ENCODE measurements at places on chromosomes 3 and 15.

GRCh38 chr3:71857956-71858355 lies 73.0 kb upstream of the PROK2 start:
- DNase-seq: no peak

DNA sequence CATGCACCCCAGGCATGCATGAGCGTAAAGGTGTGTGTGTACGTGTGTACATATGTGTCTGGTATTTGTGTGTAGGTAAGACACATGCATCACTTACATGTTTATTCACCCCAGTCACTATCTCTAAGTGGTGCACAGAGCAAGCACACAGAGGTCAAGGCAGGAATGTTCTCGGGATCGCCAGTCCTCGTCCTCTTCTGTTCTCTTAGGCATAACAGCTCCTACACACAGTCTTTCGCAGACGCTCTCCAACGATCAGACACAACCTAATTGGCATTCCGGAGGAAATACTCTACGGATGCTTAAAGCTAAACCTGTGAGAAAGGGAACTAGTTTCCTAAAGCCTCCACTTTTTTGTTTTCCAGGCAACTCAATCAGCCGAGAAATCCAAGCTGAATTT lies 95.9 kb downstream of the ADAMTS17 start:
- no peak for DNase-seq

GRCh38 chr3:113873293-113873692 lies 34.7 kb downstream of the GRAMD1C start:
- no peak for DNase-seq

DNA sequence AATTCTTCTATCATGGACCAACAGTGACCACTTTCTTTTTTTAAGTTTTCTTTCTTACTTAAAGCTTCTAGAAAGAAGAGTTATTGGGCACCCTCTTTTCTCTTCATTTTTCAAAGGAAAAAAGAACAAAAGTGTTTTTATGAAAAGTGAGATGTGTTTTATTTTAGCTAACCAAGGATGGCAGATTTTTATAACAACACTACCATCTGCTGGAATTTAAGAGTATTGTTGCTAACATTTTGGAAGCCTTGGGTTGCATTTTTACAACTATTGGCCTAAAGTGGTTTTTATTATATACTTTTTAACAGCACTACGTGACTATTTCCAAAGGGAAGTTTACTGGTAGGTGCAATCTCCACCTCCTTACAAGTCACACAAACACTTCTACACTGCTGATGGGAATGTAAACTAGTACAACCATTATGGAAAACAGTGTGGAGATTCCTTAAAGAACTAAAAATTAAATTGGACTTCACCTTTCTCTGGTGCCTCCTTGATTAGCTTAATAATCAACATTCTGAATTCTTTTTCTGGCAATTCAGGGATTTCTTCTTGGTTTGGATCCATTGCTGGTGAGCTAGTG lies 237.7 kb upstream of the AGTR1 start:
- peak; percentile 64 for DNase-seq

GRCh38 chr3:104901396-104901795 lies 465.3 kb upstream of the ALCAM start:
- DNase-seq: no peak

DNA sequence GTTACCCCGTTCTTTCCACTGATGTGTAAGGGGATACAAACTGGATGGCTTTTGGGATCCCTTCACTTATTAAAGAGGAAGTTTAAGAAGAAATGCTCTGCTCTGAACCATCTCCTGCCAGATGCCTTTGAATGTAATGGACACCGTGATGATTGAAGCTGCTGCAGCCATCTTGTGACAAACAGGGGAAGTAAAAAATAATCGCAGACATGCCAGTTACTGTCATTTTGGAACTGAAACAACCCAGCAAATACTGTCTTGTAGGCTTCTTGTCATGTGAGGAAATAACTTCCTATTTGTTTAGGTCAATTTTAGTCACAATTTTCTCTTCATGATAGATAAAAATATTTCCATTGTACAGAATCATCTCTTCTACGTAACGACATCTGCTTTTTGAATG lies 224.0 kb downstream of the CHL1 start:
- DNase-seq: no peak

DNA sequence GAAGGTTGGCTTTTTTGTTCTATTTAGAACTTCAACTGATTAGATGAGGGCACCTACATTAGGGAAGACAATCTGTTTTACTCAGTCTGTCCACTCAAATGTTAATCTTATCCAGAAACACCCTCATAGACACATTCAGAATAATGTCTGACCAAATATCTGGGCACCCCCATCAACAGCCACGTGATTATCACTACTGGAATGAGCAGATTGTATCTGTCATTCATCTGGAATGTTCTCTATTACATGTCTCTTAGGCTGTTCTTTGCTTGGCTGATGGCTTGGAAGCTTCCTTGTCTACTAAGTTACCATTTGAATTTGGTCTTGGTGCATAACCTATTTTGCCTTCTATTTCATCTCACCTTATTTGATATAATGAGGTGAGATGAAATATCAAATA lies 15.7 kb upstream of the LRRC58 start:
- DNase-seq: no peak

DNA sequence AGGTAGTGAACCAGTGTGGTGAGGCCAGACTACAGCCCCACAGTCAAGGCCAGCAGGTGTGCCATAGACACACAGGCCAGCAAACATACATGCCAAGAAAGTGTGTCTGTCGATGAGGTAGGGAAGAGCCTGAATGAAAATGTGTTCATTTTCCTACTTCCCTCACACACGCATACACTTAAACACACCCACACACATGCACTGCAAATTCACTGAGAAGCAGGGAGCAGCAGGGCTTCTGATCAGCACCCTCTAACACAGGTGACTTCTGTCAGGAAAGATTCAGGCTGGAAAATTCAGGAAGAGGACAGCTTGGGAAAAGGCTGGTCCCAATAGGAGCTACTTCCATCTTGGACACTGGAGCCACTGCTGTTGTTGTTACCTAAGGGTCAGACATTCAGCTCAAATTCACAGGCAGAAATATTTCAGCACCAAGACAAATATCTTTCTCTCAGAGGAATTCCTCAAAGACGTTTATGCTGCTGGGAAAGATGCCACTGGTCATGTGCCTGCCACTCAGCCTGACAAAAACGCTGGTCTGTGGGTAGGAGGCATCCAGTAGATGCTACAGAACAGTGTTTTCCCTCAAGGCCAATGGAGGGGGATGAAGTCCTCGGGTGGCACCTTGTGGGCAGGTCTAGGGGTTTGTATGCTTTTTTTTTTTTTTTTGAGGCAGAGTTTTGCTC lies 40.9 kb upstream of the LARS2 start:
- no peak for DNase-seq

- no peak for DNase-seq
Measured at GRCh38 chr3:99901200-99901926, 83.7 kb downstream of the CMSS1 start.

GRCh38 chr3:173066044-173067004 lies 74.7 kb downstream of the SPATA16 start:
- DNase-seq: no peak

DNA sequence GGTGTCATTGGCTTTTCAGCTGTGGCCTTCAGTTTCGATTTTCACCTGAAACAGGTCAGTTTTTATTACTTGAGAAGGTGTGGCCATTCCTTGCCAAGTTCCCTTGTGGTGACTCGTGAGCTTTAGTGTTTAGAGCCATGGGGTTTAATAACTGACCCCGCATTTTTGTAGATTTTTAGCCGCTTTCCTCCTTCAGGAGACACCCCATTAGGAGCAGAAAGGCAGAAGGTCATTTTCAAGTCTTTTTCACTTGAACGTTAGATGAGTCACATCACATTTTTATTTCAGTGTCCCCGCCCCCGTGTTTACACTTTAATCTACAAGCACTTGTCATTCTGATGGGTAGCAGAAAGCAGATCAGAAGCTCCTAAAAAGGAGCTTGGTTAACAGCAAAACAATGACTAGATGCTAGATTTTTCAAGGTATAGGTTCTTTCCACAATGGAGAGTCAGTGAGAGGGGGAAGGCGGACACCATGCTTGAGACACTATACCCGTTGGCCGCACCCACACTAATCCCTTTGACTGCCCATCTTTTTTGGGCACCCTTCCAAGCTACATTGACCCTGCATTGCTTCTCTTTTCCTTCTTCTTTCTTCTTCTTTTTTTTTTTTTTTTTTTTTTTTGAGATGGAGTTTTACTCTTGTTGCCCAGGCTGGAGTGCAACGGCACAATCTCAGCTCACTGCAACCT lies 132.7 kb downstream of the GHSR start:
- no peak for DNase-seq

DNA sequence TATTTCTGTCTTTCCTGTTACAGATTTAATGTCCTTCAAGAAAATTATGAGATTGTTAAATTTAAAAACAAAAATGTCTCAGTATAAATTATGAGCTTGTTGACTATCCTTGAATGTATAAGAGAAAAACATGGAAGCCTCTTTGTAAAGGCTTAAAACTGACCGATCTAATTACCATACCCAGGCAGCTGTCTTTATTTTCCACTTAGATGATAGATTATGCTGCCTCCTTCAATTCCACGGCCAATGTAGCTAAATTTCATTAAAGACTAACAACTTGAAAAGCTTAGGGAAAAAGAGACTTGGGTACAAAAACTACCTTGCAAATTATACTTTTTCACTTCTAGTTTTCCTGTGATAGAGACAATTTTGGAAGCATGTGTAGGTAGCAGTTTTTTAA lies 88.3 kb downstream of the ATP10A start:
- DNase-seq: no peak

- DNase-seq: no peak
Measured at GRCh38 chr15:25239471-25240345, 199.1 kb downstream of the UBE3A start.

GRCh38 chr3:17913359-17913758 lies 170.9 kb upstream of the TBC1D5 start:
- no peak for DNase-seq

GRCh38 chr15:25624504-25625177 lies 185.8 kb upstream of the UBE3A start:
- no peak for DNase-seq

DNA sequence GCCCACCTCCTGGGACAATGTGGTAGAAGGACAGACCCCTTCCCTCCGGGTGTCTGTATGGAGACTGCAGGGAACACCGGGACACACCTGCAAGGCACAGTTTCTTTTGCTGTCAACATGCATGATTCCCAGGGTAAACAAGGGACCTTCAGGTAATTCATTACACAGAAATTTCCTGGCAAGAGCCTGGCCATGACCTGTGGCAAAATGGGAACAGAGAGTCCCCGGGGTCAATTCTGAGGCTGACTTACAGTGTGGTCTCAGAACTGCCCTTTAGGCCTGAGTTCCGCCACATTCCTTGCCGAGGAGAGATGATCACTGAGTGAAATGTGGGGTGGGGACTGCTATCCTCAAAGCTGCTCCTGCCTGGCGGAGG lies 6.3 kb downstream of the STARD5 start:
- no peak for DNase-seq

- DNase-seq: no peak
Measured at GRCh38 chr3:116067326-116067725, 378.0 kb downstream of the LSAMP start.

DNA sequence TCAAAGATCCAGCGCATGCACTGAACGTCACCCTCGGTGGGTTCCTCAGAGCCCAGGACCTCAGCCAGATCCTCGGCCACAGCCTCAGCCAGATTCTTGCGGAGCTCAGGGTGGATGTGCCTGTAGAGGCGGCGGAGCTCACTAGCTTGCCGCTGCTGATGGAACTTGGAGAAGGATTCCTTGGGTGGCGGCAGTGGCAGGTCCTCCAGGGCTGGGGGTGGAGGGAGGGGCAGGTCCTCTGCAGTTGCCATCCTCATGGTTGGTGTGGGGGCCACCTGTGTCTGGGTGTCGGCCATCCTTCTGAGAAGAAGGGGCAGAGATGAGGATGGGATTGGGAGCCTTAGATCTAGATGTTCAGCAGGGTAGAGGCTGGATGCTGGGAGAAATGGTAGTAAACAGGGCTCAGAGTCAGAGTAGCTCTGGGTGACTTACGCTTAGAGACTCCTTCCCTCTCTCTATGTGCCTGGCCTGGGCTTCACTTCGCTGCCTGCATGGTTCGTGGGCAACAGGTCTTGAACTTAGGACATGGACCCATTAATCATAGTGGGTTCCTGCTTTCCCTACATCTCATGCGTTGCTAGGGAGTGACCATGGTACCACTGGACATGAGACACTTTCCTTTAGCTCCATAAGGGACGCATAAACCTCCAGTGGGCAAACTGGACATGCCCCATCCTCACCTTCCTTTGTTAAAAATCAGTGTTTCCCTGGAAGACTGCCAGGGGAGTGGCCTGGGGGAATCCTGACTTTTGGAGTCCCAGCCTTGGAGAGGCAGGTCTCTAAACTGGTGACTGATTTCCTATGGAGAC lies 3.0 kb downstream of the XIRP1 start:
- DNase-seq: no peak

GRCh38 chr15:49521802-49522201 lies 98.8 kb downstream of the FGF7 start:
- peak; percentile 51 for DNase-seq

DNA sequence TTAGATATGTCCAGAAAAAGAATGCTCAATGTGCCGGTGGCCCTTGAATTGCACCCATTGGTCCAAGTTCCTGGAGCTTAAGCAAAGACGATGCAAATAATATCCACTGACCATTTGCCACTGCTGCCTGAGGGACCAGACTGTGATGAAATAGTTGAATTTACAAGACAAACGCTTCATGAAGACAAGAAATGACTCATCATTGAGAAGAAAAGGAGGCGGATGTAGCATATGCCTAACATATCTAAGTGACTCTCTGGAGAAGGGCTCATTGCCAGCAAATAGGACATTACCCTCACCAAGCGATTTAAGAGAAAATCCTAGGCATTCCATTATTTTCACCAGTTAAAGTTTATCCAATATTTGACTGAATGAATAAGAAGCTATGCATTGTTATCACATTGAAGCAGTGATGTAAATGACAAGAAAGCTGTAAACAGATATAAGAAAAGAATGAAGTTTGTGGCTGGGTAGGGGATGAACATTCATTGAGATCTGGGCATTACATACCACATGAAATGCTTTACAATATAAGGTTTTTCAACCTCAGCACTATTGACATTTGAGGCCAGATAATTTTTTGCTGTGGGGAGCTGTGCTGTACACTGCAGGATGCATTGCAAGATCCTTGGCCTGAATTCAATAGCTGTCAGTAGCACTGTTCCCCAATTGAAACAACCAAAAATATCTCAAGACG lies 48.9 kb upstream of the CPNE4 start:
- DNase-seq: no peak

DNA sequence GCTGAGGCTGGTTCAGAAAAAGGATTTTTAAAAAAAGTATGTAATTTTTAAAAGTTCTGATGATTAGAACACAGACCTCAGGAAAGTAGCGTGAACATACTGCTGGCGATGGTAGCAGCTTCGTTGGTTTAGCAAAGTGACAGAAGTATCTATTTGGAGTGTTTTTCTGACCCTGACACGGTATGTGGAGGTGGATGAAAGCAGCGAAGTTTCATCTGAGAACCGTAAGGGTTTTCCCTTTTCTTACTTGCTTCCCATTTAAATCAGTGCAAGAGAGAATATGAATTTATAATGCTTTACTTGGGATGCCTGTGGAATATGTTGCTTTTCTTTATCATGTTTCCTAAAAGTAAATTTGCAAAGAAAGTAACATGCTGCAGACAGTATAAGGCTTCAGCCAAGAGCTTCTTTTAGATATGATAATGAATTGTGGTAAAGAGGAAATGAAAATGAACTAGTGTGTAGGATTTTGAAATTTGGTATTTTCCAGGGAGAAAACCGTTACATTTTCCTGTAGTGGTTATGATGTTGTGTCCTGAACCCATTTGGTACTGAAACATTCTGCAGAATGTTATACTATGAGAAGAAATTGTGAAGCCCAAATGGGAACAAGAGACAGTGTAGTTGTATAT lies 3.9 kb downstream of the CHST2 start:
- peak; percentile 53 for DNase-seq

GRCh38 chr3:132606085-132606484 lies 9.0 kb downstream of the ACKR4 start:
- no peak for DNase-seq

GRCh38 chr3:128383316-128384235 lies 83.1 kb downstream of the DNAJB8 start:
- DNase-seq: peak; percentile 62

All from Karpas-422 (cell line).